NCI-H1436 (cell line): ENCODE measurements at places on chromosomes 1 and 21.

DNA sequence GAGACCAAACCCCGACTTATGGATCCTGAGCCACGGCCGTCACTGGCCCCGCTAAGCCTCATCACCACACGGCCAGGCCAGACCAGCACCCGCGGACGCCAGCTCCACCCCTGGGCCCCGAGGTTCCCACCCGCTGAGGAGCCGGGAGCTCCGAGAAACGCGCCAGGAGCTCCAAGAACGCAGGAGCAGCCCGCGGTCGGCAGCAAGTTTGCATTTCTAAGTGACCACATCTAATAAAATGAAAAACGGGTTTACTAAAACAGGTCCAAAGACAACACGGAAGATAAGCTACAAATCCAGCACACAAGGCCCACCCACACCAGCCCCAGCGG lies 8.1 kb upstream of the C1QTNF12 start:
- no peak for DNase-seq

- no peak for DNase-seq
Measured at GRCh38 chr1:160726114-160726497, 12.9 kb upstream of the SLAMF7 start.

- DNase-seq, result peak; percentile 30
Measured at GRCh38 chr1:39091845-39092645, 65.9 kb downstream of the NDUFS5 start.

DNA sequence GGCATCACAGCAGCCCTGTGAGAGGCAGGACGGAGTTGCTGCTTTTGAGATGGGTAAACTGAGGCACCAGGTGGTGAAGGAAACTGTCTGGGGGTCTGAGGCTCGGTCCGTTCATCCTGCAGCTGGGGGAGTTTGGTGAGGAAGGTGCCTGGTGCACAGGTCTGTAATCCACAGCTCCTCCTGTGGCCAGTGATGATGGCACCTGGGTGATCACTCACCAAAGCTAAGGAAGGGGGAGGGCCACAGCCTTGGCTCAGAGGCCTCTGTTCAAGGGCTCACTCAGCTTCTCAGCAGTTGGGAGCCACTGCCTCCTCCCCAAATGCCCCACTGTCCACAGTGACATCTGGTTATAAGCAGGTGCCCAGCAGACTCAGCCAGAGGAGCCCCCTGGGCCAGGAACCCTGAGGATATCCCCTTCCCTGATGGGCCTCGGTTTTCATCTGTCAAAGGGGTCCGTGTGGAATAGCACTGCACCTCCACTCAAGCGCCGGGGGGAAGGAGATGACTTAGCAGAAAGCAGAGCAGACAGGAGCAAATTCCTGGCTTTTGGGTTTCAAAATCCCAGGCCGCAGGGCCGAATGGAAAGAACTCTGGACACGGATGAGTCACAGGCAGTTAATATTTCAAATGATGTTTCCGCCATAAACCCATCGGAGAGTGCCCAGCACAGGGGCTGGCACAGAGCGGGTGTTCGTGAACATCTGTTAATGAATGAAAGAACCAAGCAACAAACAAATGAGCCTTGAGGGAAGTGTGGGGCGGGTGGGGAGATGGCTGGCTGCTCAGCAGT lies 82.8 kb downstream of the DMRTB1 start:
- DNase-seq, result peak; percentile 7

- DNase-seq, result no peak
Measured at GRCh38 chr1:3072391-3073185, 3.6 kb downstream of the PRDM16 start.

- no peak for DNase-seq
Measured at GRCh38 chr1:184037849-184038591, 492 bp upstream of the COLGALT2 start.

GRCh38 chr1:81867235-81867634 lies 66.5 kb downstream of the ADGRL2 start:
- no peak for DNase-seq

DNA sequence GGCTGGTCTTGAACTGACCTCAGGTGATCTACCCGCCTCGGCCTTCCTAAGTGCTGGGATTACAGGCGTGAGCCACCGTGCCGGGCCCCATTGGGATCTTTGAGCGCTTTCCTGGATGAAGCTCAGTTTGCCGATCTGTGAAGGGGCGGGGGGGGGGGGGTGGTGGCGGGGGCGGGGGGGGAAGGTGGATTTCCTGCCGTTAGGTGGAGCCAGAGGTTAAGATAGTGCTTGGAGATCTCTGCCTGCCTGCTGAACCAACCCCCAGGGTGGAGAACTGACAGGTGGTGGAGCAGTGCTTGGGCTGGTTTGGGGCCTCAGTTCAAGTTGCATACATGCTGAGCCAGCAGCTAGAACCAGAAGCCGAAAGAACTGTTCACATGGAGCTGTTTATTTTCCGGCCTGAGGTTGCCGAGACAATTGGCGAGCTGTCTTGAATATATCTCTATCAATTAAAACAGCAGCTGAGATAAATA lies 1.7 kb downstream of the TMCC2 start:
- peak; percentile 86 for DNase-seq

DNA sequence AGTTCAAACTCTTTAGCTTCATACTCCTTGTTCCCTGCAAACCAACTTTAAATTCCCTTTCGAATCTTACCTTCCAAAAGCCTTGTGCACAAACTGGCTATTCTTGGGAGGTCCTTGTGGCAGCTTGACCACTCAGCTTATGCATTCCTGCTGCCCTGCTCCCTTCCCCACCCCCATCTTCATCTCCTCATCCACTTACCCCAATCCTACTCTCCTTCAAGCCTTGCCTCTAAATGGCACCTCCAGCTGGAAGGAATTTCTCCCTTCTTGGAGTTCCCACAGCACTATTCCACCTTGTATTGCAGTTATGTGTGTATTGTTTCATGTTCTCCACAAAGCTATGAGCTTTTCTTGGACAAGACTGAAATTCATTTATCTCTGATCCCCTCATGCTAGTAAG lies 15.3 kb upstream of the DIRAS3 start:
- no peak for DNase-seq

GRCh38 chr1:94202241-94202640 lies 35.1 kb downstream of the ARHGAP29 start:
- DNase-seq, result no peak

GRCh38 chr1:172108161-172108893 lies 267.0 kb downstream of the DNM3 start:
- DNase-seq, result no peak

DNA sequence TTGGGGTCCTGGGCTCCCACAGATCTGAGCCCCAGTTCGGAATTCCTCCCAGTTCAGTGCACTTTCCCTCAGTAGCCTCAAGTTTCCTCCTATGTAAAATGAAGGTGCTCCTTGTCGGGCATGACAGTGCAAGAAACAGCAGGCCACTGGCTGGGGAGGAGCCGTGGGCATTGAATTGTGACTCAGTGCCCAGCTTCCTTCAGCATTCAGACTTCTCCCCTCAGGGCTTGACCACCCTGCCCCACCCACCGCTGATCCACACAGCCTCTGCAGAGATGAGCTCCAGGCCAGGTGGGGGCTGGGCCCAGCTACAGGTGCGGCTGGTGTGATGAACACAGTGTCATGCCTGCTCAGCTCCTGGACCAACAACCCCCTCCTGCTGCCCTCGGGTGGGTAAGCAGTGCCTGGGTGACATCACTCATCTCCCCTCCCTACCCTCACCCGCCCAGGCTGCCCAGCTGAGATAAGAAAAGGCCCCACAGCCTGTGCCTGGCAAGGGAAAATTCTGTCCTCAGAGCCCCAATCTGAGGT lies 4.9 kb downstream of the MOB3C start:
- DNase-seq, result no peak

DNA sequence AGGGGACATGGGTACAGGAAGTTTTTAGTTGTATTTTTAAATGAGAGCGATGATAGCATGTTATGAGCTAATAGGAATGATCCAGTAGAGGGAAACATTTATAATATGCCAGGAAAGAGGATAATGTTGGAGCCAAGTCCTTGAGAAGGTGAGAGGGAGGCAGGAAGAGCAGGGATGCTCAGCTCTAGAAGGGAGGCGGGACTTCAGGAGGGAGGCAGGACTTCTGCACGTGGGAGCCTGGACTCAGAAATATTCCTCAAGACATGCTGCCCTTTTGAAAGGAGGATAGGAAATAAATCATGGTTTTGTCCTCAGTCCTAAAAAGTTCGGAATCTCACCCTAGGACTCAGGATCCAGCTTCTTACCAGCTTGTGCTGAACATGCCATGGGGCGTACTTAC lies 5.9 kb downstream of the ADARB1 start:
- DNase-seq, result no peak
